ENCODE measurements at places on chromosomes 11 and 22. TPM values are rescaled to one million over a fixed set of nuclear protein-coding genes. Genes with fewer than 3 reads are reported as not detected.

DNA sequence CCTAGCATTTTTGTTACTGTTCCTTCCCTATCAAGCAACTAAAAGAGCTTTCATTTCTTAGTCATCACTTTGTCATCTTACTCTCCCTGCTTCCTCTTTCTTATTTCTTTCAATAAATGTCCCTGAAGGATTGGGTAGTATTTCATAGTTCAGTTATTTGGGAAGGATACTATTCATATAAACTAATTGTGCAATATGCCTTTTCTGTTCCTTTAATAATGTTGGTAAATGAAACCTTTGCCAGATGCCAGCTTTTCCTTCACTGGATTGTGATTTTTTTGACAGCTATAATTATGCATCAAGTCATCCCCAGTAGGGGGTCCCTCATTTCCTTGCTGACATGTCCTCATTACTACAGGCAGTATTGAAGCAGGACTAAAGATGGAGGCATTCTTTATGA lies 101.7 kb downstream of the ATM start:
- DNase-seq = no peak

Gene RAG2
- 0.52 TPM for polyA plus RNA-seq

Gene RIMBP3B
- not detected for polyA plus RNA-seq

DNA sequence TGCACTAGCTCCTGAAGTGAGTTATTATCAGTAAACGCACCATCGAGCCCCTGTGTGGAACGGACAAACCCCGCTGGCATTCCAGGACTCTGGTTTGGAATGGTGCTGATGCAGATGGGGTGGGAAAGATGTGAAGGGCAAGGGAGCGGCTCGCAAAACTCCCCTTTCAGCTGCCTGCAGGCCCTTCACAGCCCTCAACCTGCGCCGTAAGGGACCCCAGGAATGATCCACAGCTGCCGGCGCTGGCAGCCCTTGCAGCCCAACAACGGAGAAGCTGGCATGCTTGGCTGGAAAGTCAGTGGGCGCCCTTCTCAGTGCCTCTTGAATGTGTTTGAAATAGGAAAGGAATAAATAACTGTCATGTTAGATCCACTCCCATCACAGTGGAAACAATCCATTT lies 1445.5 kb downstream of the BRD1 start:
- no peak for DNase-seq

GRCh38 chr22:36546932-36547331 lies 18.0 kb upstream of the EIF3D start:
- DNase-seq = no peak

DNA sequence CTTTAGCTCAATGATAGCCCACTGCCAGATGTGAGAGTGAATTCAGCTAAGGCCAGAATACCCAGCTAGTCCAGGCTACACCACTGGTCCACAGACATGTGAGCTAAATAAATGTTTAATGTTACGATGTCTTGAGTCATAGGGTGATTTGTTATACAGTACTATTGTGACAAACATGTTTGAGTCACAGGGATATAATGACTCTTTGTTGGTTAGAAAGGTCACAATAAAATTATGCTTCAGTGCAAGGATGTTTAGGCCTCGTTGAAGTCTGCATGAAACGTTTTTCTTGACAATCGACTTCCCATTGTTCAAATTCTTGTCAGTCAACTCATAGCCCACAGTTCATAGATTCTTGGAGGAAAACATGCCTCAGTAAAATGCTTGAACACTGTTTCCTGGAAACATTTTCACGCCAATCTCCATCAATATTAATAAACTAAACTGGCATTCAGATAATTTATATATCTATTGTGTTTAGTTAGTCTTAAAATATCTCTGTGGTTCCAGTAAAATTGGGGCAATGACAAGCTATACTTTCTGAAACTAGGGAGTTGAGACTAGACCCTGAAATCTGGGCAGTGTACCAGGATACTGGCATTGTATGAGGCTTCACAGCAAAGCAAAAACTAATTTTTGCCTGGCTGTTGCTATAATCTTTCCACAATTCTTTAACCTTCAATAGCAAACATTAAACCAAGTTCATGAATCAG lies 650.8 kb upstream of the KIRREL3 start:
- DNase-seq = no peak

GRCh38 chr11:41328324-41328723 lies 131.1 kb downstream of the LRRC4C start:
- DNase-seq = no peak

- no peak for DNase-seq
These were observed 223.9 kb upstream of the ZBED5 start for GRCh38 chr11:11081776-11082175.

Gene DNAJB7
- polyA plus RNA-seq = 0.81 TPM

Gene FIBP
- polyA plus RNA-seq = 106 TPM

DNA sequence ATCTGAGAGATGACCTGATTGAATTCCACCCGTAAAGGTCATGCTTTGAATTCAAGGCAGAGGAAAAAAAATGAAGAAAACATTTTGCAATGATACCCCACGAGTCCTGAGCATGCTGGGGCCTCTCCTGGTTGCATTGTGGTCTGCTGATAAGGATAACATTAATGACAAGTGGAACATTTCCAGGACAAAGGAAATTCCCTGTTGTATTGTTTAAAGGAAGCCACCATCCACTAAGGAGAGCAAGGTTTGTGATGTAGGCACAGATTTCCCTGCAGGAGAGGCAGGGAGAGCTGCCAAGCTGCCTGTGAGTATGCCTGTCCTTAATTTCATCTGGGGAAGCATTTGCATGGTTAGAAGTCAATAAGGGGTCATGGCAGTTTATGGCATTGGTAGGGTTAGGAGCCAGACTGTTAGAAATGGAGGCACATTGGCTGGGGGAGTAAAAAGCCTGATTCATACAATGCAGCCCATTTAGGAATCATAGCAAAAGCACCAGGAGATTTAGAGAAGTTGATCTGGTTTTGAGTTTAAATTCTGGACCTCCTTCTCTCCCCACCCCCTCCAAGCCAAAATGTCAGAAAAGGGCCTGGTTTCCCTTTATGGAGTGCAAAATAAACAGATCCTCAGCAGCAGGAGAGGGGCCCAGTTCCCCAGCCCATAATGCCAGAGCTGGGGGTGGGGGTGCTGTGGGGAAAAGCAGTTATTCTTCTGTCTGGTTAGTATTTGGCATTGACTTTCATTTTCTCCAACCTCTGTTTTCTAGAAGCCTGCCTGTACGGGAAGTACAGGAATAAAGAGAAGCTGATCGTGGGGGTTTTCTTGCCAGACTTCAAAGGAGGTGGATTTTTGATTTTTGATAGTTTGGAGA lies 22.1 kb downstream of the FLI1 start:
- DNase-seq = no peak

DNA sequence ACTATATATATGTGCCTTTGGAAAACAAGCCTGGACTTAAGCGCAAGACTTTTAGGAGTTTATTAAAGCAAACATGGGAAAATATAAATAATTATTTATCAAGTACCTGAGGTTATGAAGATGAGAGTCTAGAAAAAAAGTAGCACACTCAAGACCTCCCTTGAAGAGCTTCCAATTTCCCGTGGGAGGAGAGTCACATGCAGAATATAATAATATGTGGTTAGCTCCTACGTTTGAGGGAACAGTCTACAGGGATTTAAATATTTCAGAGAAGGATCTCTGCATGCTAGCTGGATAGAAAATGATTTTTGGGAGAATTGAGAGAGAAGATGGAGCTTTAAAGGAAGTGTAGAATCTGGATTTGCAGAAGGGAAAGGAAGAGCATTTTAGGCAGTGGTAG lies 183.8 kb downstream of the SWAP70 start:
- no peak for DNase-seq

DNA sequence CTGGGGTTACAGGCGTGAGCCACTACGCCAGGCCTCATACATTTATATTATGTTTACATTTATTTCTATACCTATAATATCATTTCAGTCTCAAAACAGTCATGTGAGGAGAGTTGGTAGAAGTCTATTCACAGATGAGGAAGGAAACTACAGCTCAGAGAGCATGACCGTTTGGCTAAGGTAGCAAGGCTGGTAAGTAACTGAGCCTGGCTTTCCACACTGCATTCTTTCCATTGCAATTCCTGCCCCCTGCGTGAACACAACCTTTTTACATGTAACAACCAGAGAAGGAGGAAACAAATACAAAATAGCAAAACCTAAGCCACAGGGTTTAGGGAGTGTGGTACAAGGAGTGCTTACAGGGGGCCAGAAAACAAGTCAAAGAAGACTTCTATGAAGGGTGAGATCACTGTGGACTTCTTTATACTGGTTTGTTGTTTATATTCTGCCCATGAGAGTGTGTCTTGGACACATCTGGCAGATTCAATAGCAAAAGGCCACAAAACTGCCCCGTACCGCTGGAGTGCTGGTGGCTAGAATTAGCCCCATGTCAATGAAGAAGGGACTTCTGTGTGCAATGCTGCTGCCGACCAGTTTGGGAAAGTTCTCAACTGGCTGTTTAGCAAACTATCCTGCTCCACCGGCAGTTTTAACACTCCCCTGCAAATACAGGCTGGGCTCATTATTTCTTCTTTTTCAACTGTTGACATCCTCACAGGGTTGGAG lies 19.0 kb downstream of the MICAL3 start:
- DNase-seq = no peak

Gene C11orf52
- polyA plus RNA-seq = 12.2 TPM

Gene OR8K1
- not detected for polyA plus RNA-seq

- no peak for DNase-seq
These were observed 242.0 kb downstream of the SBF2 start for GRCh38 chr11:10051868-10052586.

DNA sequence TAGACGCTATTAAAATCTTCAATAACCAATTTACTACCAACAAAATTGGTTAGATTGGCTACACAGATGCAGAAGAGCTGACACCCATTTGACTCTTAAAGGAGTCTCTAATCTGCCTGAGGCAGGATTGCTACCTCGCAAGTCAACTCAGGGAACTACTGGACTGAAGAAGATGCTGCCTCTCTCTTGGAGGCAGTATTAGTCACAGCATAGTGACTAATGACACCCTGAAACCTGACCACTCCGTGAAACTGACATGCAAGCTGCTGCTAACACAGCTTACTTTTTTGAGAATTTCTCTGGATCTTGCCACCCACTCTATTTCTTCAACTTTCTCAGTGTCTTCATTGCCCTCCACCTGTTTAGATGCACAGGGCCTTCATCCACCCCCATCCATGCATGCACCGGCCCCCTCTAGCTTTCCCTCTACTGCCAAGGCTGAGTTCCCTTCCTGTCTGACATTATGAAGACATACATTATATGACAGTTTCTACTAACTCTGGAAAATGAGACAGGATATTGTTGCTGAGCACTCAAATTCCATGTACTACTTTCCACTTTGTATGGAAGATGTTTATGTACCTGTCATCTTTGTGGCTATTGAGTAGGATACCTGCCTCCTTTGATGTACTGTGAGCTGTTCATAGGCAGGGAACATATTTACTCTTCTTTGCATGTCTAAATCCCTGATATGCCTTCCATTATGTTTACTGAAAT lies 183.2 kb downstream of the MSANTD4 start:
- no peak for DNase-seq

DNA sequence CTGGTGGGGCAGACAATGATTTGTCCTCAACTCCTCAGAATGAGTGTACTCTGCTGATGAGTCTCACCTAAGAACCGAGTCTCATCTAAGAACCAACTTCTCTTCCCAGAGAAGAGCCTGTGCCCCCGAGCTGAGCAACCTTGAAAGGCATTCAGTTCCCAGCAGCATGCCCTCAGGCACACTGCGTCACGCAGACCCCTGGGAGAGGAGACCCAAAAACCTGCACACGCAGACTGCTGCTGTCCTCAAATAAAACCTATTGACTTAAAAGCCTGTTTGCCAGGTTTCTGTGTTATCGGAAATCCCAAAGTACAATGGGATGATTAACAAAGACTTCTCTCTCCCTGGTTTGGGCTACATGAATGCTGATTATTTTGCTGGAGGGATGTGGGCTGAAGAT lies 121.2 kb downstream of the C11orf58 start:
- no peak for DNase-seq

- no peak for DNase-seq
These were observed 1.7 kb upstream of the USP28 start for GRCh38 chr11:113876798-113877669.

Gene MRPL40
- 48.9 TPM for polyA plus RNA-seq

- DNase-seq = no peak
These were observed 7.4 kb upstream of the CLPB start for GRCh38 chr11:72441752-72442207.

DNA sequence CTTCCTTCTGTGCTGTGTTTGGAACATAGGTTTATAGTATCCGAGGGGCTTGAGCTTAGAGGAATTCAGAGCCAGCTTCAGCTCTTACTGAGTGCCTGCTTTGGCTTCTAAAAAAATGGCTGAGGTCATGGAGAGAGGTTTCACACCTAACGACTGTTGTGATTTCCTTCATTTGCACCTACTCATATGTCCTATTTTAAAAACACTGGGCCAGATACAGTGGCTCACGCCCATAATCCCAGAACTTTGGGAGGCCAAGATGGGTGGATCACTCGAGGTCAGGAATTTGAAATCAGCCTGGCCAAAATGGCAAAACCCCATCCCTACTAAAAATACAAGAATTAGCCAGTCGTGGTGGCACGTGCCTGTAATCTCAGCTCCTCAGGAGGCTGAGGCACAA lies 38.3 kb upstream of the SYT13 start:
- DNase-seq = no peak
